ENCODE measurements at places on chromosomes 13 and 19.
A peak's percentile ranks its signal among the peaks of the same experiment; 100 is the strongest.

DNA sequence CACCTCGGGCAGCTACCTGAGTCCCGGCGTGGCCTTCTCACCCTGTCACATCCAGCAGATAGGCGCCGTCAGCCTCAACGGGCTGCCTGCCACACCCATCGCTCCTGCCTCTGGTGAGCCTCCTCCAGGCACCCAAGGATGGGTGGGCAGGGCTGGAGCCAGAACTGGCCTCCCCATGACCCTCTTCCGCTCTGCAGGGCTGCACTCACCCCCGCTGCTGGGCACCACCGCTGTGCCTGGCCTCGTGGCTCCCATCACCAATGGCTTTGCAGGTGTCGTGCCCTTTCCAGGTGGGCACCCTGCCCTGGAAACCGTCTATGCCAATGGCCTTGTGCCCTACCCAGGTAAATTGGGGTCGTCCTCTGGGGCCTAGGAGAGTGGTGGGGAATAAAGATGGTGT is 57.7 kb downstream of the CELF5 start:
- DNase-seq: no peak

GRCh38 chr13:27130979-27131623 is 40.5 kb downstream of the USP12 start:
- DNase-seq: peak; percentile 90

GRCh38 chr19:18776288-18776594 is 14.9 kb downstream of the COMP start:
- no peak for DNase-seq

DNA sequence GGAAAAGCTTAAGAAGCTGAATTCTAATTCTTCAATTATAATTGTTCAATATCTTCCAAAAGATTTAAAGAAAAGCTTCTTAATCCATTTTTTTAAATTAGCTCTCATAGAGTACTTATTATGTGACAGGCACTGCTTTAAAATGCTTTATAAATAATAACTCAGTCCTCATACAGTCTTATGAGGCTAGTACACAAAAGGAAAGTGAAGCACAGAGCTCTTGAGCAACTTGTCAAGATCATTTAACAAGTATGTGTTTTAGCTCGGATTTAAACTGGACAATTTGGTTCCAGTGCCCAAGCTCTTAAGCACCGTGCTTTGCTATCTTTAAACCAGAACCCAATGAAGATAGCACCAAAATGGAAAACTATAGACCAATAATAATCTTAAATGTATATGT is 106.1 kb downstream of the DHRS12 start:
- no peak for DNase-seq

- no peak for DNase-seq
Observed at GRCh38 chr13:72890546-72890945, 108.6 kb downstream of the PIBF1 start.

DNA sequence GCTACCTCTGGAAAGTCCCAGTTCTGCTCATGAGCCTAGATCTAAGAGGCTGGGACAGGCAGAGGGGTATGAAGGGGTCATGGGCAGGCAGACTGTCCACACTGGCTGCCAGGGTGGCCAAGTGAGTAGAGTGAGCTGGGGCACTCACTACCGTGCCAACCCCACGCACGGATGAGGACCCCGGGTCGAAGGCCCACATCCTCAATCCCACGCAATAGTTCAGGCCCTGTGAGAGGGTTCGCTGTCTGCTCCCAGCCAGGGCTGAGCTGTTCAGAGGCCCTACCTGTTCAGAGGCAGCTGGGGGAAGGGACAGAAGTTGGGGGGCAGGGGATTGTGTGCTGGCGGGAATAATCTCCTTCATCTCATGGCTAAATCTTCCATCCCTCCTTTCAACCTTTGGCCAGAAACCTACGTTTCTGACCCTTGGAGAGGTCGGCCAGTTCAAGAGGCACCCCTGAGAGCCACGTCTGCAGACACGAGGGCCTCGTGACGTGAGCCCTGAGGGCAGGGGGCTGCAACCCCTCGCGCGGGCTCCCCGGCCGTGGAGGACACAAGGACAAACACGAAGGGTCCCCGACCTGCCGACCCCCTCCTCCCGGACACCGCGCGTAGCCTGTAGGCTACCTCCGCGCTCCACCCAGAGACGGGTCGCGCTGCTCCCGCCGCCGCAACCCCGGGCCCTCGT is 1.0 kb upstream of the RPS5 start:
- DNase-seq: no peak

- peak; percentile 63 for DNase-seq
Observed at GRCh38 chr19:39409208-39410016, 2.8 kb downstream of the ZFP36 start.

DNA sequence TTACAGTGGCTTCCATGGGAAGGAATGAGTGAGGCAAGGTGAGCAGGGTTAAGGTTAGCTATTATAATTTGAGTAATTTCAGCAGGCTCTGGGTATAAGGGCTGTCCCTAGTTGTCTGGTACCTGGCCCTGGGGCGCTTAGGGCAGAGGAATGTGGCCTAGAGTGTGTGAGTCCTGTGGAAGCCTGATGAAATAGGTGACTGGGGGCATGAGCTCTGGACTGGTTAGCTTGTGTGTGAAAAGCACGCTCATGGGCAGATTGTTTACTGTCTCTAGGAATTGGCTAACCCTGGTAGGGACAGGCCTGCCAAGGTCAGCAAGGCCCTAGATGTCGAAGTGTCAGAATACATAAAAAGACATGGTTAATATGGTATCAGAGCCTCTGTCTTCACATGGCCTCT is 42.5 kb downstream of the SPRYD7 start:
- no peak for DNase-seq

GRCh38 chr19:38838208-38838985 is 6.8 kb upstream of the ECH1 start:
- DNase-seq: no peak

DNA sequence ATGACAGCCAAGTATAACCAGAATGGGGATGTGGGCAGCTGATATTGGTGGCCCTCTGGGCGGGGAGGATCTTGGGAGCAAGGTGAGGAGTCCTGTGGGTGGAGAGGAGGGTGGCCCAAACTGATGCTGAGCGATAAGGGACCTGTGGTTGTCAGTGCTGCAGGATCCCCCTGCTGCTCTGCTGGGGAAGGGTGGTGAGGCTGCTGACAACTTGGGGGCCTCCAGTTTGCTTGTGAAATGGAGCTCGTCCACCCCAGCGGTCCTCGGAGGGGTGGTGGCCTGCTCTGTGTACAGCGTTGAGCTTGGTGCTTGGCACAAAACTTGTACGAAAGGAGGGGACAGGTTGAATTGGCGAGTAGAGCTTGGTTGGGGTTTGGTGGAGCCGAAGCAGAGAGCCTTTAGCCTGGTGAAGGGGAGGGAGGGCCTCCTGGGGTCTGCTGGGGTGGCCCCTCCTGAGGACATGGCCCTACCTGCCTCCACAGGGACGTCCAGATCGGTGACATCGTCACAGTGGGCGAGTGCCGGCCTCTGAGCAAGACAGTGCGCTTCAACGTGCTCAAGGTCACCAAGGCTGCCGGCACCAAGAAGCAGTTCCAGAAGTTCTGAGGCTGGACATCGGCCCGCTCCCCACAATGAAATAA is 2.9 kb downstream of the RPS11 start:
- no peak for DNase-seq

- no peak for DNase-seq
Observed at GRCh38 chr13:56735537-56735942, 405.2 kb upstream of the PRR20A start.

DNA sequence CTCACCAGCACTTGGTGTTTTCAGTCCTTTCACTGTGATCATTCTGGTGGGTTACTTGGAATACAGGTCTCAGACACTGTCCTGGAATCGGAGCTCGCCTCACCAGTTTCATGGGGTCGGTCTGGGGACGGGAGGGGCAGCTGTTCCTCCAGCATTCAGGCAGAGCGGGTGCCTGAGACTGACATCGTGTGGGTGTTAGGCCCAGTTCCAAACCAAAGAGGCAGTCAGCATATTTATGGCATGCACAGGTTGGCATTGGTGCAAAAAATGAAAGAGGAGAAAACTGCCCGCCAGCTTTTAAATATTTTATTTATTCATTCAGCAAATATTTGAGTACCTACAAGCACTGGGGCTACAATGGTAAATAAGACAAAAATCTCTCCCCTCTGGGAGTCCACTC is 20.1 kb downstream of the PLEKHF1 start:
- DNase-seq: no peak

GRCh38 chr13:49265822-49266221 is 18.1 kb downstream of the CDADC1 start:
- no peak for DNase-seq

GRCh38 chr19:3607303-3608078 is 816 bp upstream of the TBXA2R start:
- DNase-seq: peak; percentile 54

GRCh38 chr13:100387416-100387815 is 201.2 kb downstream of the GGACT start:
- DNase-seq: no peak

- no peak for DNase-seq
Observed at GRCh38 chr13:73168226-73168952, 109.6 kb downstream of the KLF5 start.

GRCh38 chr19:7528522-7529245 is 6.3 kb downstream of the MCOLN1 start:
- DNase-seq: no peak

GRCh38 chr19:8611391-8611876 is 919 bp upstream of the ADAMTS10 start:
- no peak for DNase-seq

GRCh38 chr13:61768175-61768574 is 352.5 kb upstream of the PCDH20 start:
- no peak for DNase-seq

- no peak for DNase-seq
Observed at GRCh38 chr13:99050983-99051488, 73.2 kb upstream of the DOCK9 start.

DNA sequence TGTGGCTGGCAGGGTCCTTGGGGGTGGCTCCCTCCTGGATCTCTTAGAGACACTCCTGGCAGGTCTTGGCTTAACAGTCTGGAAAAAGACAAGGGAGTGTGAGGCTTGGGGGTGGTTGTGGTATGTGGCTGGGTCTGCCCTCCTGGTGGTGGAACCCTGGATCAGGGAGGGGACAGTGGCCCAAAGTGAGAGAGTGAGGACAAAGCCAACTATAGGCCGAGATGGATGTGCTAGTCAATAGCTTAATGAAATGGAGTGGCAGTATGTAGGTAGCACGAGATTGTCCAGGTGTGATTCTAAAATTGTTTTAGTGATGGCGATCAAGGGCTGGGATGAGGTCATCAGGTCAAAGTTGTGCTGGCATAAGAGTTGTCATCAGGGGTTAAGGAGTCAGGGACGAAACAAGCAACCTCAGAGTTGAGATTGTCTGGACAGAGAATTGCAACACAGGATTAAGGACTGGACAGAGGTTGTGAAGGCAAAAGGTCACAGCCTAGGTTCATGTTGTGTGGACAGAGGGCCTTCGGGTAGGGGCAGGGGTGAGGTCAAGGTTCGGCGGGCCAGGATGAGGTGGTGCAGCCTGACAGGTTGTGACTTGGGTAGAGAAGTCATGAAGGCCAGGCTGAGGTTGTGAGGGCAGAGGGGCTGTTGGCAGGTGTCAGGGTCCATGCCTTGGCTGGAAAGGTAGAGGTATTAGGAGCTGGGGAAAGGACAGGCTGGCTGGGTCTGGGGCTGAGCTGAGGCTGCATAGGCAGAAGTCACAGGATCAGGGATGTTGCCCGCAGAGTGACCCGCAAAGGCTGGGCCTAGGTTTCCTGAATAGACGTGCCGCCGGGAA is 4.5 kb upstream of the RASAL3 start:
- no peak for DNase-seq

DNA sequence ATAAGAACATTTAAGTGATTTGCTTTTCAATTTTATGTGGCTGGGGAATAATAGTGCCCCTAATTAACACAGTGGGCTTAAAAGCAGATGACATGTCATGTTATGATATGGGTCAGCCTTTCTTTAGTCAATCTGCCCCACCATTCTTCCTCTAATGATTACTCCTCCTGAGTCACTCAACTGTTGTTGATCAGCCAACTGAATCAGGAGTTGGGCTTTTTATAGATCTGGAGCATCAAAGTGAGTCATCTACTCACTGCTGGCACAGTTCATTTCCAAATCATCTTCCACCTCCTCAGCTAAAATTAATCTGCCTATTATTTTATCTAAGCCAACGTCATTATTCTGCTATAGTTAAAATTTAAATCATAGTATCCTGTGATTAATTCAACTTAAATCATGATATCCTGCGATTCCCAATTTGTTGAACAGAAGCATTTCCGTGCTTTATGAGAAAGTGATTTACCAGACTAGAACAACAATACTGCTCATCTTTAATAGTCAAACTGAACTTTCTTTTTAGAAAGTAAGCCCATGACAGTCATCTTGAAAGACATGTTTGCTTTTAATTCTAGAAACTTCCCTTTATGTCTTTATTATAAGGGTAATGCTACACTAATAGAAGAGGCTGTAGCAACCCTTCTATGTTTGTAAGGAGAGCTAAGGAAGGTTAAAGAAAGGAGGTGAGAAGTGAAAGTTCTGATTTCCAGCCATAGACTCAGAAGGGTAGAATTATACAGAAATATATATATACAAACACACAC is 551.4 kb downstream of the TBC1D4 start:
- DNase-seq: no peak

GRCh38 chr13:109036078-109036780 is 406.8 kb downstream of the MYO16 start:
- DNase-seq: no peak

- DNase-seq: peak; percentile 5
Observed at GRCh38 chr13:23570099-23570920, at the start of gene TNFRSF19. Gene TNFRSF19 (plus strand): TSS chr13:23570412. CDS start chr13:23590184, 19,772 bp downstream.

GRCh38 chr13:93859716-93860115 is 619.8 kb downstream of the DCT start:
- DNase-seq: no peak

GRCh38 chr13:101965096-101965495 is 436.8 kb downstream of the FGF14 start:
- DNase-seq: no peak

- no peak for DNase-seq
Observed at GRCh38 chr13:107625648-107626047, 589.7 kb downstream of the LIG4 start.

GRCh38 chr19:36139473-36140303 is at the start of gene CAPNS1:
Gene CAPNS1 (plus strand): TSS chr19:36140066. CDS start chr19:36141012, 946 bp downstream.
- DNase-seq: peak; percentile 96

DNA sequence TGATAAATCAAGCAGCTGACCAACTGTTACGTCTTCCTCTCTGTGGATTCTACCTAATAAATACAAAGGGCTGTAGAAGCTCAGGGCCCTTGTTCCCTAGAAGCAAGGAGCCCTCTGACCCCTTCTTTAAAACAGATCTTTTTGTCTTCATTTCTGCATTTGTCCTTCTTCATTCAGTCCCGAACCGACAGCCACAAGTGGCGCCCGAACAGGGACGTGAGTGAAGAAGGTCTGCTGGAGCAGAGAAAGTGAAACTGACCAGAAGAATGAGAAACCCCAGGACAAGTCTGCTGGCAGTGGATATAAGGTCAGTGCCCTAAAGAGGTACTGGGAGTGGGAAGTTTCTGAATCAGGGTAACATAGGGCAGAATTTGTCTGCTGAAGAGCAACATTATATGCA is 13.1 kb downstream of the ZNF773 start:
- DNase-seq: no peak
